Activated CD8-positive, alpha-beta memory T cell treated with anti-CD3 and anti-CD28 coated beads for 24 hours (primary cell): ENCODE measurements at places on chromosomes 13 and 19.
A peak's percentile ranks its signal among the peaks of the same experiment; 100 is the strongest.

- peak; percentile 68 for DNase-seq
Observed at GRCh38 chr19:10604460-10604980, 17.4 kb upstream of the AP1M2 start.

GRCh38 chr13:67408798-67409197, 178.7 kb upstream of the PCDH9 start:
- no peak for DNase-seq

GRCh38 chr13:113758651-113759524, at the start of gene TMEM255B:
Gene TMEM255B (plus strand): TSS chr13:113759226. CDS start chr13:113759270, 44 bp downstream.
- peak; percentile 92 for DNase-seq

GRCh38 chr13:69580255-69580654, 527.4 kb upstream of the ATXN8OS start:
- no peak for DNase-seq

- DNase-seq, result peak; percentile 86
Observed at GRCh38 chr19:54266133-54266532, 9.1 kb upstream of the LILRB5 start.

DNA sequence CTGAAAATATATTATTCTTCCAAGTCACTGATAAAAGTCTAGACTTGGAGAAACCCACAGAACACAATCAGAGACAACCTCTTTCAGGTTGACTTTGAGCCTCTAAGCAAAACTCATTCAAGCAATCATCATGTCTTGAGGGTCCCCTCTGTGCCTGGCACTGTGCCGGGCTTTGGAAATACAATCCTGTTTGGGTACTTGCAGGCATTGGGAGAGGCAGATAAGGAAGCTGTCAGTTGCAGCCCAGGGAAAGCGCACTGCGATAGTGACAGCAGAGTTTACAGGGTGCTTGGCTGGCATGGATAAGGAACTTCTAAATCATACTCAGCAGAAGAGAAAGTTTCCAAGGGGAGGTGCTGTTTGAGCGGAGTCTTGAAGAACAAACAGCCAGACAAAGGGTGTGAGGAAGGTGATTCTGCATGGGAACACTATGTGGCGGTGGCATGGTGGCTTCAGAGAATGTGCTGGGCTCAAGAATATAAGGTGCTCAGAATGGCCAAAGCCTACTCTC, 9.1 kb downstream of the SERP2 start:
- DNase-seq, result no peak

- peak; percentile 86 for DNase-seq
Observed at GRCh38 chr19:44401139-44402115, at the start of gene ZNF285. Gene ZNF285 (minus strand): TSS chr19:44401608. CDS start chr19:44397213, 4,395 bp downstream.

DNA sequence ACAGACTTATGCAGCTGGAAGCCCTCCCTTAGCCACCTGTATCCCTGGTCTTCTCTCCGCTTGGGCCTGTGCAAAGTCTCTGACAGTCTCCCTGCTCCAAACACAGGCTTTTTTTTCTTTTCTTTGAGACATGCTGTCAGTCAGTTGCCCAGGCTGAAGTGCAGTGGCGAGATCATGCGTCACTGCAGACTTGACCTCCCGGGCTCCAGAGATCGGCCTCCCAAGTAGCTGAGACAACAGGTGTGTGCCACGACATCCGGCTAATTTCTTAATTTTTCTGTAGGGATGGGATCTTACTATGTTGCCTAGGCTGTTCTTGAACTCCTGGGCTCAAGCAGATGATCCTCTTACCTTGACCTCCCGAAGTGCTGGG, 1.6 kb downstream of the MZF1 start:
- peak; percentile 46 for DNase-seq

GRCh38 chr13:51723529-51723928, 80.4 kb downstream of the DHRS12 start:
- no peak for DNase-seq

DNA sequence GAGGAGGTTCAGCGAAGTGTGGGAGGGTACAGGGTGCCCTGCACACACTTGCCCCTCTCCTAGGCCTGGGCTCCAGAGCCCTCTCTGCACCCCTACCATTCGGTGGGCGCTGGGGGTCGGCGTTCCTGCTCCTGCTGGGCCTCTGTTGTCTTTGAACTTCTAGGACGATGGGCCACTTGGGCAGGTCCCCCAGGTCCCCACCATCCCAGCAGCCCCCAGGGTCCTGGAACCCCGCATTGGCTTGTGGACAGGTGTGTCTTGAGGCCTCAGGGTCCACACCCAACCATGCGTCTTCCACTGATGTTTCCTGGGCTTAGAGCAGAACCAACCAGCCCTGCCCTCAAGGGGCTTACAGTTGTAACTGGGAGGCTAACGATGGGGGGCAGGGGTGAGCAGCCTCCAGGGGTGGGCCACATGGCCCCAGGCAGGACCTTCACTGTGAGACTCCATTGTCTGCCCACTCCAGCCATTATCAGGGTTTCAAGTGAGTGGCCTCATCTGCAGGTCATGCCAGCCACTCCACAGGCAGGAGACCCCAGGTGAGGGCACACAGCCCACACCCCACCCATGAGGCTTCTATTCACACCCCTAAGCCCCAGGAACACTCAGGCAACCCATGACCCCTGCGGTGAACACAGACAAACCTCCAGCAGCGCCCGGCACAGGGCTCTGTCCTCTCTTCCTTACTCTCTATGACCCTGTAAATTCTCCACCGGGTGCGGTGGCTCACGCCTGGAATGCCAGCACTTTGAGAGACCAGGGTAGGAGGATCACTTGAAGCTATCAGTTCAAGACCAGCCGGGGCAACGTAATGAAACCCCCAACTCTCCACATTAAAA, 2.0 kb upstream of the KLF16 start:
- DNase-seq, result no peak

DNA sequence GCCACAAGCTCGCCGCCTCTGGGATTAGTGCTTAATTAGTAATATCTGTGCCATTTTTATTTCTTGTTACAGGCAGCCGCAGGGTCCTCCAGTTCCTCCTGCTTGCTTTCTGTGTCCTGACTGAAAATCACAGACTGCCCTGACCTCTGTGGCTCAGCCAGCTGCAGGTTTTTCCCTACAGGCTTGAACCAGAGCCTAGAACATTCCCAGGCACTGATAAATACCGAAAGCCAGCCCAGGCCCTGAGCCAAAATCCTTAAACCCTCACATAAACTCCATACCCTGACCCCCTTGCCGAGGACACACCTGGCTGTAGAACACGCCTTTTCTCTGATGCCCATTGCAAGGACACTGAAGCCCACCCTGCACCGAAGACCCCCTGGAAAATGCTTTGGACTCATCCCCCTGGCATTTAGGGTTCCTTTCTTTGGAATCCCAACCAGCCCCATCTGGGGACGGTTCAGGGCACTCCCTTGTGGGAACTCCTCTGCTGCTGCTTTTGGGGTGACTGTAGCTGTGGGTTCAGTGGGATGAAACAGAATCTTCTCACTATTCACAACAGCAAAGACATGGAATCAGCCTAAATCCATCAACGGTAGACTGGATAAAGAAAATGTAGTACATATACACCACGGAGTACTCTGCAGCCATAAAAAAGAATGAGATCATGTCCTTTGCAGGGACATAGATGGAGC, 15.5 kb downstream of the DPP9 start:
- no peak for DNase-seq

GRCh38 chr19:40466219-40466984, 399 bp upstream of the SPTBN4 start:
- no peak for DNase-seq

- DNase-seq, result no peak
Observed at GRCh38 chr13:44857061-44857460, 132.2 kb downstream of the NUFIP1 start.

GRCh38 chr19:10568062-10568825, 535 bp downstream of the CDKN2D start:
- peak; percentile 67 for DNase-seq

DNA sequence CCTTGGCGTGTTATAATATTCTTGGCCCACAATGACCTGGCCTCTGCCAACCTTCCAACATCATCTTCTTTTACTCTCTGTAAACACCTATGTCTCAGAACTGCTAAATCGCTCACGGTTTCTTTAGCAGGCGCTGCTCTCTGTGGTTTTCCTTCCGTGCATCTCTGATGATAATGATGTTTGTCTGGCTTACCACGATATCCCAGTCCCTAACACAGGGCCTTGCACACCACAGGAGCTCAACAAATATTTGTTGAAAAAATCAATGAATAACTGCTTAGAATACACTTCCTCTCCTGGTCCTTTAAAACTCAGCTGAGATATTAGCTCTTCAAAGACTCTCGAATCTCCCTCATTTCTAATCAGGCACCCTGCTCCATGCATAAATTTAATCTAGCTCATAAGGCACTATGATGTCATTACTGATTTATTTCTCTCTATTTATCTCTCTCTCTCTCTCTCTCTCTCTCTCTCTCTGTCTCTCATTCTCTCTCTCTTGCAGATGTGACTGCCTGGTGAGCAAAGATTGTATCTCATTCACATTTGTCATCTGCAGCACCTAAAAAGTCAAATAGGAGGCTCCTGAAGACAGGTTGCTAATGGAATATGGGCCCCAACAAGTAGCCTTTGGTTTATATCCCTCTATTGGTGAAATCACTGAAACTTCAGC, 206.4 kb downstream of the NHLRC3 start:
- DNase-seq, result no peak

DNA sequence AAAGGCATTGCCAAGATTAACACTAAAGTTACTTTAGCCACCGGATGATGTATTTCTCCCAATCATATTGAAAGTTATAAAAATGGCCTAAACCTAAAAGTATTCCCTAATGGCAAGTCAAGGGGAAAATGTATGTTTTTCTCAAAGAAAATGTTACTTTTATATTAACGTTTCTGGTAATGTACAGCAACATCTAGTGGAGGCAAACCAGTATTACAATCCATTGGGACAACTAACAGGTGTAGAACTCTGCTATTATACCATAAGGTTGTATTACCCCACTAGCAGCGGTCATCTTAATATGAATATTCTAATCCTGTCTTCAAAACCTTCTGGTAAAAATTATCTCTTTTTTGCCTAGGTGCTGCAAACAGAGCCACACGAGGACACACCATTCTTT, 69.2 kb downstream of the ZNF100 start:
- no peak for DNase-seq

DNA sequence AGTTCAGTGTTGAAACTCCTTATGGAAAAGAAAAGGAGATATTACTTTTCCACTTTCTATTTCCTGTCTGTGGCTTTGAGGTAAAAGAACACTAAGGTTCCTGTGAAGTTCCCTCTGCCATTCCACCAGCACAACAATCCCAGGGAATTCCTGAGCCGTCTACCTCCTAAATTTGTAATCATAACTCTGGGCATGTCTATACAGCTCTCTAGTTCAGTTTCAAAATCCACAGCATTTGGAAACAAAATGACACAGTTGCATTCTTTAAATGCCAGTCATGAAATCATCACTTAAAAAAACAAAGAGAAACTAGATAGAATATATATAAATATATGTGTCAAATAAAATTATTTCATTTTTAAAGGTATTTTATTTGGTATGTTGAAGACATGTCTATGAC, 9.0 kb upstream of the THSD1 start:
- no peak for DNase-seq

DNA sequence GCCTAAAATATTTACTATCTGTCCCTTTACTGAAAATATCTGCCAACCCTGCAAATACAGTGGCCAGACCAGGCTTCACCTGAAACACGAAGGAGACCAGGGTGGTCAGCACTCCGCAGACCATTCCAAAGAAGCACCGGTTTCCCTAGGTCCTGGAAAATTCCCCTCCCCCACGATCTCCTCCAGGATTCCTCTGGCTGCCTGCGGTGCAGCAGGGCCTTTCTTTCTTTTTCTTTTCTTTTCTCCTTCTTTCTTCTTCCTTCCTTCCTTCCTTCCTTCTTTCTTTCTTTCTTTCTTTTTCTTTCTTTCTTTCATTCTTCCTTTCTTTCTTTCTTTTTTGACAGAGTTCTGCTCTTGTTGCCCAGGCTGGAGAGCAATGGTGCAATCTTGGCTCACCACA, 152.7 kb downstream of the USP12 start:
- no peak for DNase-seq

DNA sequence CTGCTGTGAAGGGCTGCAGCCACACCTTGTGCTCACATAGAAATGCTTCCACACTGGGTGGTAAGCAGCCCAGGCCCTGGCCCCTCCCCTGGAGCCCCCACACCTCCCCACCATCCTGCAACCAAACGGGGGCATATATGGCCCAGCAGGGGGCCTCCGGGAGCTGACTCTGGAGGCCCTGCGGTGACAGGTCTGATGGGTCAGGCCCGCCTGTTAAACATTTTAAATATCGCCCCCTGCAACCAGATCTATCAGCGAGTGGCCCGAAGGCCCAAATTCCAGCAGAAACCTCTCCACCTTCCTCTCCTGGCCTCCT, 48.0 kb upstream of the KATNAL1 start:
- peak; percentile 80 for DNase-seq
